ENCODE measurements at places on chromosomes 2 and 18.

- no peak for DNase-seq
These were observed 88.3 kb downstream of the TXNL1 start for GRCh38 chr18:56550121-56550520.

GRCh38 chr18:67938660-67939059, 422.1 kb upstream of the DSEL start:
- no peak for DNase-seq

DNA sequence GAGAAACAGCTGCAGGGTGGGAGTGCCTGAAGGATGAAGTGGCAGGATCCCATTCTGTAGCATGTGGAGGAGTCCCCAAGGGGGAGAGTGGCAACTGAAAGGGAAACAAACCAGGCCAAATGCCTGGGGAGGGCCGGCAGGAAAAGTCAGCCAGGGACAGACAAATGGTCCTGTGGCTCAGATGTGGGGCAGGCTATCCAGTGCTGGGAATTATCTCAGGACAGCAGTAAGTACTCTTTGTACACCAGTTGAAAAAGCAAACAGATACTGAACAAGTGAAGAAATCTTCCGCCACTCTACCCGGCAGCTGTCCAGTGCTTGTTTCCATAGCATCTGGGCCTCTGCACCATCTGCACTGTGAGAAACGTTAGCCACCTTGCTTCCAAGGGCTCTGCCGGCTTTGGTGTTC, 408.9 kb downstream of the LRATD1 start:
- no peak for DNase-seq

- DNase-seq: no peak
These were observed 20.5 kb downstream of the ONECUT2 start for GRCh38 chr18:57455576-57456129.

DNA sequence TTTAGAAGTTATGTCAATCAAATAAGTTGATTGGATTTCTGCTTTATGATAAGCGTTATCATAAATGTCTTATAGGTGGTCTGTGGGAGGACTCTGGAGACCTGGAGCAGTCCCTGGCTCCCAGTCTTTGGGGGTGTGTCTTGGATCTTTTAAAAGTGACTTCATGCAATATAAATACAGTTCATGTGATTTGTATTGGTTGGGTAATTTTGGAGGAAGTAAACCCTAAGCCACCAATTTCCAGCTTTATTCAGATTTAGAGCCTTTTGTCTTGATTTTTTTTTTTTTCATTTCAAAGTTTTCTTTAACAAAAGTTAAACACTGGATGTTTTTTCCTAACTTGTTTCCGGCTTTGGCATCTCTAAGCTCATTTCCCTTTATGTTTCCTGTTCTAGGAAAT, 68.8 kb downstream of the MAP4K4 start:
- no peak for DNase-seq

- DNase-seq: no peak
These were observed 54.5 kb upstream of the PXDN start for GRCh38 chr2:1798785-1799144.

- no peak for DNase-seq
These were observed 80.0 kb upstream of the ERBB4 start for GRCh38 chr2:212618636-212619035.

- DNase-seq: no peak
These were observed 69.0 kb downstream of the ST6GAL2 start for GRCh38 chr2:106816974-106817373.

DNA sequence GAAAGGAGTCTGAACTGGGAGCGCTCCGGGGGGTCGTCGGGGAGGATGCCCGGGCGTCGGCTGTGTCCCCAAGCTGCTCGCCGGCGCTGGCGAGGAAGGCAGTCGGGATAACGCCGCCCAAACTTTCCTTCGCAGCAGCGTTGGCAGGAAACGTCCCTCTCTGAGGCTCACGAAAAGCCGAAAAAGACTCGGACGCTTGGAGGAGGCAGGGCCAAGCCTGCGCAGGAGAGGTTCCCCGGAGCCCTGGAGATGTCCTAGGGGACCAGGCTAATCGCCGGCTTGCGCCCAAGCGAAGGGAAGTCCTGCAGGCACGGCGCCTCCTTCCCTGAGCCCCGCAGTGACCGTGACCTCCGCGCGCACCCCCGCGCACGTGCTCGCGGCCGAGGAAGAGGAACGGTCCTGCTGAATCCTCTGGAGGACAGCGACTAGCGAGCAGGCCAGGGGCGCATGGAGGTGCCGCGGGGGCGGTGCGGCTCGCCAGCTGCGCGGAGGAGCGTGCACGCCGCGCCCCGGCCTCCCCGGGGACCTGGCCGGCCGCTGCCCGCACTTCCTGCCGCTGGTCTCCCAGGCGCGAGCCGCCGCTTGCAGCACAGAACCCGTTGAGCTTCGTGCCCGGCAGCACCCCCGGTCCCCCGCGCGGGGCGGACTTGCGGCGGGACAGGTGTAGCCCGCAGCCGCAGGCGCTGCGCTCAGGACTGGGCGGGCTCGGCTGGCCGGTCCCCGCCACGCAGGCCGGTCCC, at the start of gene SH3RF3:
Gene SH3RF3 (plus strand): TSS at position 590 of the 740 bp plus-strand sequence.
- DNase-seq: peak; percentile 25

- no peak for DNase-seq
These were observed 11.1 kb downstream of the SNTG2 start for GRCh38 chr2:961786-962185.

DNA sequence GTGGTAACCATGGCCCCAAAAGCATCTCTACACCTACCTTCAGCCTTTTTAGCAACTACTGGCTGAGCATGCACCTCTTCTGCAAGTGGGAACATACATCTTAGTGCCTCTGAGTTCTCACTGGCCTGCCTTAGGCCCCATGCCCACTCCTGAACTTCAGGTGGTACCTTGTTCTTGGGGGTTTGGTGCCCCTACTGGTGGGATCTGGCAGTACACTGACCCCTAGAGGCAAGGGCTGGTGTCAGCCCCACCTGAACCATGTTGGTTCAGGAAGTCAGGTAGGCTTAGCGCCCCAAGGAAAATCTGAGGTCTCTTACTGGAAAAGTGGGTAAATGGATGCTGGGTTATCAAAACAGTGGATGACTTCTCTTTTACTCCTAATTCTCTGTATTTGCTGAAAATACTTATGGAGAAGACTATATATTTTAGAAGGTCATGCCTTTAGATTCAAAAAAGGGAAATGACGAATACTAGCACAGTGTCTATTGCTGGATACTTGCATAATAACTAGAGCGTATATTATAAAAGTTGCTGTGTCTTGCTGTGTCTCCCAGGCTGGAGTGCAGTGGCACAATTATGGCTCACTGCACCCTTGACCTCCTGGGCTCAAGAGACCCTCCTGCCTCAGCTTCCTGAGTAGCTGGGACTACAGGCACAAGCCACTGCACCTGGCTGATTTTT, 84.6 kb downstream of the RAB31 start:
- peak; percentile 1 for DNase-seq

- no peak for DNase-seq
These were observed at the start of gene SIX3 for GRCh38 chr2:44941551-44942234. Gene SIX3, plus strand, starts transcription at chr2:44941702. Its CDS starts 403 bp downstream, at chr2:44942105.

DNA sequence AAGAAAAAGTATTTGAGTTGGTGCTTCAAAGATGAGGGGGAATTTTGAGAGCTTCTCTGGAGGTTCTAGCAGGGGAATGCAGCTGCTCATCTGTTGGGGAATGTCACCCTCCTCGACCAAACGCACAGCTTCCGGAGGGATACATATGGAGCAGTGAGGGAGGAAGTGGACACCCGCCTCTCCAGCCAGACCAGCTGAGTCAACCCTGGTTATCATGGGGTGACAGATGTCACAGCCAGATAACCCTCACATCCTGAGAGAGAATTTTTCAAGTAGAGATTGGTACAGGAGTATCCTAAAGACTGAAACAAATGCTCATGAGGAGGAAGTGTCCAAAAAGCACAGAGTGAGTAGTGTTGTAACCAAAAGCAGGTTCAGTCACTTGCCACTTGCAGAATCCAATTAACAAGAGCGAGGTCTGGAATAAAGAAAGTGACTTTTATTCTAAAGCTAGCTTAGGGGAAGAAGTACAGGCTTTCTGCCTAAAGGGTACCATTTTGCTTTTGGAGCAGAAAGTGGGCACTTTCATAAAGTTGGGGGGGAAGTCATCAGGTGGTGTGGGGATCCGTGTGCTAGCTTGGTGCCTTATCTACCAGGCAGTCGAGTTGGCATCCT, 395.2 kb downstream of the RAD51AP2 start:
- no peak for DNase-seq

GRCh38 chr2:100887713-100888495, 68.0 kb downstream of the NPAS2 start:
- DNase-seq: no peak

GRCh38 chr2:134954065-134954464, 35.4 kb downstream of the CCNT2 start:
- no peak for DNase-seq

DNA sequence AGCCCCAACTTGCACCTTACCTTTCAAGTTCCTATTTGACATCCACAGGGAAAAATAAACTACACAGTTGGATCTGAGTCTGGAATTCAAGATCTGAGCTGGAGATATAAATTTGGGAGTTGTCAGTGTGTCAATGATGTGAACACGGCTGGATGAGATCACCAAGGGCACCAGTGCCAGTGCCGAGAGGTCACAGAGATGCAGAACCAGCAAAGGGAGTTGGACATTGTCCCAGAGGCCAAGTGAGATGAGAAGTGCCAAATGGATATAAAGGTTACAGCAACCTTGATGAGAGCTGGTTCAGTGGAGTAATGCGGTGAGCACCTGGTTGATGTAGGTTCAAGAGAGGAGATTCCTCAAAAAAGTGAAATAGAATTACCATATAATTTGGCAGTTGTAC, 24.8 kb downstream of the LRRFIP1 start:
- no peak for DNase-seq

DNA sequence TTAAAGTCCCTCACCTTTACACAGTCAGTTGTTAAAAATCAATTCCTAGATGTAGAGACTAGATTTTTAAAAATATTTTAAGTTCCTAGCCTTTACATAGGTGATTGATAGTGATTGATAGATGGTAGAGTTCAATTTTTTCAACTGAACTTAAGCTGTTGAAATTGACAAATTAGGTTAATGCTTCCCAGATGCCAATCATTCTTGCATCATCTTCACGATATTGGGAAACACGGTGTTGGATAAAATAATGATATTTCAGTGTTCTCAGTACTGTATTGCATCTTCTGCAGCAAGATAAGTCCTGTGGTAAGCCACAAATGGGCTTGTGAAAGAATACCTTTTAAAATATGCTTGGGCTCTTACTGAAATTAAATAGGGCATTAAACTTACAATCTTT, 667.6 kb downstream of the STK39 start:
- DNase-seq: no peak

DNA sequence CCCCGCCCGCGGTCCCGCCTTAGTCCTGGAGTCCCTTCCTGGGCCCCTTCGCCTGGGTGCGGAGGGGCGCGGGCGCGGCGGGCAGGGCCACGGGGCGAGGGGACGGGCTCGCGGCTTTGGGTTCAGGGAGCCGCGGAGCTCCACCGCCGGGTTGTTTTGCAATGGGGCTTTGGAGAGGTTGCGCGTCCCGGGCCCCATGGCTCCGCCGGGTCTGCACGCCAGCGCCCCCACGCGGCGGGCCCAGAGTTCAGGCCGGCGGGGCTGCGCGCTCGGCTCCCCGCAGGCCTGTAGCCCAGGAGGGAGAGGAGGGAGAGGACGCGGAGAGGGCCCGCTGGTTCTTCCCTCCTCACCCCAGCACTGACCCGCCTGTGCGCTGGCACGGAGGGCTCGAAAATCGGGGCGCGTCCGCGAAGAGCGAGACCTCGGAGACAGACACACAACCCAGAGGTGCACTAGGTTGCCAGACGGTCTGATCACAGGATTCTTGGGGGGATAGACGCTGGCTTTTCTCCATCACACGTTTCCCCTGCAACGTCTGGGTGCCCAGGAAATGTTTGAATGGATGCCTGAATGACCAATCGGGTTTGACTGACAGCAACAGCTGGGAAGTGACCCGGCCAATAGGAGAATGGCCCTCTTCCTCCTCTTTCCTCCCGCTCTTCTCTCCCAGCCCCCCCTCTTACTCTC, 4.9 kb upstream of the SIX2 start:
- DNase-seq: no peak

GRCh38 chr2:23200068-23200786, 184.8 kb upstream of the KLHL29 start:
- no peak for DNase-seq

GRCh38 chr2:240557101-240557751, 562 bp downstream of the ANKMY1 start:
- no peak for DNase-seq

- DNase-seq: no peak
These were observed 39.8 kb downstream of the WDR33 start for GRCh38 chr2:127770973-127771735.

DNA sequence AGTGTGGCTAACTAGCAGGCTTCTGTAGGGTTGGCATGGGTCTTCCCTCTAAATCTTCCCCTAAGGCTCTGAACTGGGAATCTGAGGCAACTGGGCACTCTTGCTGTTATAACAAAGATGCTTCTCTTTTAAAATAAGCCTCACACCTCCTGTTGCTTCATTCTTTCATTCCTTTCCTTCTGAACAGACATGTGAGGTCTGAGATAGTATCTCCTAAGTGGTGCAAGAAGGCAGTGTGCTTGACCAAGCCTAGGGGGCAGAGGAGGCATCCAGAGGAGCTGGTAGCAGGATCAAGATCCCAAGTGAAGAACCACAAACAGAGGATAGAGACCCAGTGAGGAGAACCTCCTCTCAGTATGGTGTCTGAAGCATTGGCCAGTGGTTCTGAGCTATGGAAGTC, 90.9 kb downstream of the TTC27 start:
- no peak for DNase-seq

- no peak for DNase-seq
These were observed 249.2 kb upstream of the SLC39A10 start for GRCh38 chr2:195407783-195408182.

- no peak for DNase-seq
These were observed 22.9 kb downstream of the DSG4 start for GRCh38 chr18:31399306-31400032.

- DNase-seq: no peak
These were observed 37.3 kb upstream of the DNAH7 start for GRCh38 chr2:196105951-196106350.

- DNase-seq: no peak
These were observed 220.6 kb downstream of the SETBP1 start for GRCh38 chr18:44901283-44901682.

- no peak for DNase-seq
These were observed 510.9 kb upstream of the CELF4 start for GRCh38 chr18:38076346-38077070.

- DNase-seq: no peak
These were observed 63.5 kb upstream of the RBM44 start for GRCh38 chr2:237734905-237735623.

DNA sequence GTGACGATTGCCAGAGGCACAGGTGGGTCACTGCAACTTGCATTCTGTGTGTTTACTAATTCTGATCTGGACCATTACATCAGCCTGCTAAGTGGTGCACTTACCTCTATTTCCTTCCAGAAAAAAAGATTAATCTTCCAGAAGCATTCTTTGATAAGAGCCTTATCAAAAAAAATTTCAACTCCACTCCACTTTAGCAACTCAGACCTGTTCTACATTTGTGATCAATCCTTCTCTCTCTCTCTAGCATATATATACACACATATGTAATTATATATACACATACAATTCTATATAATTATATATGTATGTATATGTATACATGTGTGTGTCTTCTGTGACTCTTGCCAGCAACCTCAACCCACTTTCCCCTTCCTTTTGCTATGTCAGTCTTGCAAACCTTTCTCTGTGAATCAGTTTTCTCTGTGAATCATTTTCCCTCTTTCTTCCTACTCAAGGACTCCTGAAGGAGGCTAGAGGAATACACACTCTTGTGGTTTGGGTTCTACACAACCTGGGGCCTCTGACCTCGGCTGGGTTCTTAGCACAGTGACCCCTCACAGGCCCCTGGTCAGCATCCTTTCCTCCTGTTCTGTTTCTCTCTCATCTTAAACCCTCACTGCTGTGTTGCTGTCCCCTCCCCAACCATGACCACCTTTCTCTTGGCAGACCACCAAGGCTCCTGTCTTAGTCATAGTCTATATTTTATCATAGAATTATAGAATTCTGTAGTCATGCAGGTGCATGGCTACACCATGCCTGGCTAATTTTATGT, 130.4 kb upstream of the PELI1 start:
- no peak for DNase-seq

Data from stimulated activated CD4-positive, alpha-beta T cell treated with anti-CD3 and anti-CD28 coated beads, Interleukin-12 subunit alpha, Interleukin-12 subunit beta, amount 100 ng/mL, for 4 hours (primary cell).